Thymus (tissue), 14 donors: ENCODE measurements at places on chromosomes 4 and X. TPM values are rescaled to one million over a fixed set of nuclear protein-coding genes. Genes with fewer than 3 reads are reported as not detected.

DNA sequence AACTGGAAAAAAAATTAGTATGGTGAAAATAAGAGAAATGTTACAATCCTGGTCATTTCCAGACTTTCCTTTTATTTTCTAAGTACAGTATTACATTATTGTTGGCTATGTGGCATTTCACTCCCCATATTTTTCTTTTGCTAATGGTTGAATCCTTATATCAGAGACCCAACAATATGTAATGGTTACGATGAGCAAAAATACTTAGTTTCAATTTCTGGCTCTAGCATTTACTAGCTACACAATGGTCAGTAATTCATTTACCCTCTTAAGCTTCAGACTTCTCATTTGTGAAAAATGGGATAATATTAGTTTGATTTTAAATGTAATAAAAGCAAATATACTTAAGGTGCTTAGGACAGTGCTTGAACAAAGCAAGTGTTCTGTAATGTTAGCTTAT, 942.9 kb upstream of the PABPC4L start:
- DNase-seq, result no peak

DNA sequence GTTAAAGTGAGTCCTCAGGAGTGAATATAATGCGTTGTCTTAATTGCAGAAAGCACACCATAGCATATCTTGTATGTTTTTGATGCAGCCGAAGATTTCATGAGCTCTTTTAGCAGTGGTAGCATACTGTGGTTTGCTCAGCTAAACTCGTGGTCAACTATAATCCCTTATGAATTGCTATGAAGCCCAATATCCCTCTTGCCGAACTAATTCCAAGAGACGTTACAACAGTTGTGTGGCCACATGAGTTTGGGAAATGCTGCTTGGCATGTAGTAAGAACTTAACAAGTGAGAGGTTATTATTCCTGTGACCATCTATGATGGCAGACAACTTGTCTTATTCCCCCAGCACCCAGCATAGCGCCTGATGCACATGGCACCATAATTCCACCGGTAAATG, 30.7 kb downstream of the SYAP1 start:
- DNase-seq, result no peak

GRCh38 chrX:100649550-100650356, 5.8 kb downstream of the SRPX2 start:
- DNase-seq, result no peak

GRCh38 chrX:10213716-10214115, 56.9 kb downstream of the CLCN4 start:
- DNase-seq, result no peak

DNA sequence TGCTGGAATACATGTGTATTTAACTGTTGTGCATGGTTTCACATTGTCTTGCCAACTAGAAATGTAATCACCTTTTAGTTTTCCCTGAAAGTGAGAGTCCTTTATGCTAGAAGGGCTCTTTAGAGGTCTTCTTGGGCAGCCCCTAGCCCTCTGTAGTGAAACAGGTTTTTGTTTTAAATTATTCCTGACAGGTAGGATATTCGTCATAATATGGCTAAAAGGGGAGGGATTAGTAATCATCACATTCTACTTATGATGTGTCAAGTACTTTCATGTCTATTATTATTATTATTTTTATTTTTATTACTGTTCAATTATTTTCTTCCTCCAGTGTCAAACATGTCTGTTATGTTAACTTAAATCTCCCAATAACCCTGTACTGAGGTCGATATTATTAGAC, 35.5 kb downstream of the MSN start:
- no peak for DNase-seq

DNA sequence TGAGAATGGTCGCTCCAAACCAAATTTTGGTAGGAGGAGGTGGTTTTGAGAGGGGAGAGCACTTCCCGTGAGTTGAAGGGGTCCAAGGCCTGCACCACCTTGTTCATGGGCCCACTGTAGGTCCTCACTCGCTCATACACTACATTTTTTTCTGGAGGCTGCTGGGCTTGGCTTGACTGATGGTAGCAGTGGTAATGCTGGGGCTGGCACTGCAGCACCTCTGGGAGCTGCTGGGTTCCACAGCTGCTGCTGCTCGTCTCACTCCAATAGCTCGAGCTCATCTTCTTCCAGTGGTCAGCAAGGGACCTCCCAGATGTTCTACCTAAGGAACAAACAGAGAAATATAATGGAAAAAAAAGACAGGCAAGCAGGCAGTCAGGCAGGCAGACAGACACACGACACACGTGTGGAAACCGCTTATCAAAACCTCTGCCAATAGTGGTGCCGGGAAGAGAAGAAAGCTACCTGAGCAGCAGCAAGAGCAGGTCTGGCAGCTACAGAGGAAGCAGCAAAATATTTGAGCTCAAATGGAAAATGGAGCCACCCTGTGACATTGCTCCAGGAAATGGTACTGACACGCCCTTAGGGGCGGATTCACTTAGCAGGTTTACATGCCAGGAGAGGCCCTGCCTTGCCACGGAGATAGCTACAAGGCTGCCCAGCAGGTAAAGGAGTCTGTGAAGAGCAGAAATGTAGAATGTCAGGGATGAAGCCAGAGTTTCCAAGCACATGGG, at the start of gene POF1B:
TSS of gene POF1B (minus strand) at position 492 of the 734 bp plus-strand sequence. CDS start at position 281, 211 bp downstream.
- DNase-seq, result no peak

The IL9R gene
- total RNA-seq, result 6.9 TPM

- no peak for DNase-seq
Measured at GRCh38 chr4:118682928-118683327, 2.3 kb upstream of the METTL14 start.

GRCh38 chr4:77344784-77345183, 187.8 kb downstream of the CCNG2 start:
- no peak for DNase-seq

DNA sequence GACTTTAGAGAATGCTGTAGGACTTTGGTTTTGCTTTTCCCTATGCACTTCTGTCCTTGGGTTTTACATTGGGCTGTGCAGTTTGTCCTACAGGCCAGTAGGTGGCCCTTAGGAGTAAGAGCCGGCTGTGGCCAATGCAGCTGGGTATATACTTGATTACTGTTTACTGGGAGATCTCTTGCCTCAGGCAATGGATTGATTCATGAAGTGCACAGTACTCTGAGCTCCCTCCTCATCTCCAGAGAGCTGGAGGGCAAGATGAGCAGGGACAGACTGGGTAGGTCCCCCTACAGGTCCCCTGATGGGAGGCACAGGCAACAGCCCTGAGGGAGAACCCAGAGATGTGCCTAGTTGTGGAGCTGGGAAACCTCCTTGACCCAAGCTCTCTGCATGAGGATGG, 103.8 kb upstream of the QRFPR start:
- DNase-seq, result no peak

DNA sequence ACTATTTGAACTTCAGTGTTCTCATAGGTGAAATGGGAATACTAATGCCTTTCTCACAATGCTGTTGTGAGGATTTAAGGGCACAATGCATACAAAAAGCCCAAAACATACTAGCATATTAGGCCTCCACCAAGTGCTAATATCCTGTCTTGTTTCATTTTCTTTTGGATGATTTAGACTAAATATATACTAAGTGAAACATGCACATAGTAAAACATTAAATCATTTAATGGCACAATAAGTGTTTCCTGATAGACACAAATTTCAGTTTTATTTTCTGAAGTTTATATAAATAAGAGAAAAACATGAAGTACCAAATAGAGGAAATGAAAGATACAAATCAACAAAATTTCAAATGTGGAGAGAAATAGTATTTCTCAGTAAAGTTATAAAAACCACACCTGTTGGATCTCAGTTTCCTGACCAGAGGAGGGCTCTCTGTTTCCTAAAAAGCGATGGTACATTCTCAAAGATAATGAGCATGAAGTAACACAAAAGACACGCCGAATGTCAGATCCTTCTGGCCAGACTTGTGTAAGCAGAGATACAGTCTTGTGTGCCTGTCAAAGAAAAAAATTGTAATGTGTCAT, 25.1 kb downstream of the DDX60 start:
- no peak for DNase-seq
